ENCODE measurements at places on chromosomes 6 and 20.

GRCh38 chr20:4472906-4473305 lies 248.8 kb upstream of the PRND start:
- DNase-seq: no peak

GRCh38 chr6:89268776-89269175 lies 46.3 kb downstream of the GABRR2 start:
- DNase-seq: no peak

- no peak for DNase-seq
These were observed 25.6 kb downstream of the NFYA start for GRCh38 chr6:41098366-41098765.

DNA sequence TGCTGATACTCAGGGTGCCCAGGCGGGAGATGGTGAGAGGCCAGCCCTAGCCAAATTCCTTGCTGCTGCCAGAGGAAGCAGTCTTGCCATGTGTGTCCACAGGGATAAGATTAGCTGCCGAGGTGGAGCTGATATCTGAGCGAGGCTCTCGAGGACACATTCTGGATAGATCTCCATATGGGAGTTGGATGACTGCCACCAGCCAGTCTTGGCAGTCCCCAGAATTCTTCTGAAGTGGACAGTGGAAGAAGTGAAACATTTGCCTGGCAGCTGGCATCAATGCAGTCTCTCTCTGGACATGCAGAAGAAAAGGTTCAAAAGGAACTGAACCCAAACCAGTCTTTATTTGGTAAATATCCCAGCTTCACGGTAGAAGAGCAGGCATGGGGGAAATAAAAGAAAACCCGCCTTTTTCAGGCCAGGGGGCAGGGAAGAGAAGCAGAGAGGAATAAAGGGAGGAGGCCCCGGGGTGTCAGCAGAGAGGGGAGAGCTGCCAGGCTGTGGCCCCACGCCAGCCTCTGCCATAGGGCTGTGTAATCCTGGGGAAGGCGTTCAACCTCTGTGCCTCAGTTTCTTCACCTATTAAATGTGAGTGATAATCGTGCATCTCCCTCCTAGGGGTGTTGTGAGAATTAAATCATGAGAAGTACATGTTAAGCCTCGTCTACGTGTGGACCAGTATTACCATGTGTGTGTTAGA lies 3.7 kb upstream of the FUCA2 start:
- no peak for DNase-seq

- DNase-seq: no peak
These were observed 130.8 kb upstream of the TNFAIP3 start for GRCh38 chr6:137736048-137736818.

GRCh38 chr6:113018351-113019151 lies 671.4 kb downstream of the RFPL4B start:
- DNase-seq: no peak

Measured in stimulated activated naive CD4-positive, alpha-beta T cell (primary cell).